ENCODE measurements at places on chromosomes 13 and 19.

- DNase-seq: no peak
Measured at GRCh38 chr13:39362652-39363381, 240.2 kb downstream of the LHFPL6 start.

DNA sequence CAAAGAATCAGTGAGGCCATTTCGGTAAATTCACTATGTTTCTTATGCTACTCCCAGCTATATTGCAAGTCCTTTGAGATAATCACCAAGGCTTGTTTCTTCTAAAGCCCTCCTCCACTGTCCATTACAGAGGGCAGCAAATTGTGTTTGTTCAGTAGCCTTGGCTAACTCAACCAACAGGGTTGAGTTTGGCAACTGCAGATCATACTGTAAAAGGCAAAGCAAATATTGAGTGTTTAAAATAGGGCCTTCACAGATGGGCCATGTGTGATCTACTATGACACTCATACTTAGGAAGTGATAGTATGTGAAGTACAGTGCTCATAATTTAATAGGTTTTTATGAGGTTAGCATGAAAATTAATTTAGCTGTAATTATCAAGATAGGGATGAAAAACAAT, 171.3 kb downstream of the DACH1 start:
- DNase-seq: no peak

- DNase-seq: no peak
Measured at GRCh38 chr19:12784871-12785430, 6.3 kb upstream of the JUNB start.

GRCh38 chr19:19436137-19436691, 30.7 kb downstream of the GATAD2A start:
- DNase-seq: no peak

GRCh38 chr13:74449811-74450524, 315.8 kb upstream of the KLF12 start:
- no peak for DNase-seq

GRCh38 chr13:73307481-73307880, 248.7 kb downstream of the KLF5 start:
- DNase-seq: no peak
